ENCODE measurements at places on chromosomes 6 and 20.

- DNase-seq: no peak
These were observed 626.1 kb upstream of the ID4 start for GRCh38 chr6:19210849-19211590.

GRCh38 chr20:36532388-36532787 is 8.9 kb upstream of the MYL9 start:
- no peak for DNase-seq

DNA sequence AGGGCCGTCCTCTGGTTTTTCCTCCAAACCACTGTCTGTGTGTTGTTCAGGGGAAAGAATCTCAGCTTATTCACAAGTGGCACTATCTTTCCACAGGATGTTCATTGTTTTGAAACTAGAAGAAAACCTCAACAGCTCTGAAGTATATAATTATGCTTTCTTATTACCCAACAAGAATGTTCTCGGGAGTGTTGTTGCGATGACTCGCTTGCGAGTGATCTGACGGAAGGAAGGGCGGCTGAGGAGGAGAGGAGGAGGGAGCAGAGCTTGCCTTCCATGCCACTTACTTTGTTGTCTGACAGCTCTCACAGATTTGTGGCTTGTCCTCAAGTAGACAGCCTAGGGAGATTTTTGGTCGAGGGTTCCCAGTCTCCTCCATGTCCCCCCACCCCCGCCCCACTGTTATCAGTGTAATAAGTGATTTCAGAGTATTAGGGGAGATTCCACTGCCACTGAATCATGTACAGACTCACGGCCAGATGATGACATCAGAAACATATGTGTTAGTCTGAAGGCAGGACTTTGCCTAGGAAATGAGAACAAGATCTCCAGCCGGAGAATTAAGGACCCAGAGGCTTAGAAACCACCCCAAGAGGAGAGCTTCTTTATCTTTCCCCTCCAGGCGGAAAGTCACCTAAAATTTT is 80.7 kb upstream of the CCN6 start:
- DNase-seq: no peak

DNA sequence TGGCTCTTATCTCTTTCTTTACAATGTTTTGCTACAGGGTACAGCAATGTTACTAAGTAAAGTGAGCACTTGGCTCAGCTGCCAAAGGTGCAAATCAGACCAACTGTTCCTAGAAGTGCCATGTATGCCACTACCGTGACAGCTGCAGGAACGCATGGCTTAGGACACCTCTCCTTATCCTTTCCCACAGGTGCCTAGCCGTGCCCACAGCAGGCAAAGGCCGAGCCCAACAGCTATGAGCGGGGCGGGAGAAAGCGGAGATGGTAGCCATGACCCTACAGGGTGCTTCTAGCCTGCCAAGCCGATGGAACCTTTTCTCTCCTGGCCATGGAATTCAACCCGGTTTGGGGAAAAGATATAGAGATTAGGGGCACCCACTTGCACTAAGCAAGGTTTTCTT is 97.1 kb downstream of the FAXC start:
- no peak for DNase-seq
